ENCODE measurements at places on chromosomes 13 and 19.

GRCh38 chr19:16274447-16274846 lies 50.2 kb upstream of the KLF2 start:
- DNase-seq: no peak

GRCh38 chr19:1690699-1691307 lies 38.4 kb upstream of the TCF3 start:
- no peak for DNase-seq

- DNase-seq: peak; percentile 55
Observed at GRCh38 chr19:55454787-55455243, 6.6 kb downstream of the ISOC2 start.

- DNase-seq: peak; percentile 97
Observed at GRCh38 chr19:27793644-27794493, 1419.1 kb downstream of the UQCRFS1 start.

- no peak for DNase-seq
Observed at GRCh38 chr19:29266001-29266400, 53.0 kb upstream of the UQCRFS1 start.

DNA sequence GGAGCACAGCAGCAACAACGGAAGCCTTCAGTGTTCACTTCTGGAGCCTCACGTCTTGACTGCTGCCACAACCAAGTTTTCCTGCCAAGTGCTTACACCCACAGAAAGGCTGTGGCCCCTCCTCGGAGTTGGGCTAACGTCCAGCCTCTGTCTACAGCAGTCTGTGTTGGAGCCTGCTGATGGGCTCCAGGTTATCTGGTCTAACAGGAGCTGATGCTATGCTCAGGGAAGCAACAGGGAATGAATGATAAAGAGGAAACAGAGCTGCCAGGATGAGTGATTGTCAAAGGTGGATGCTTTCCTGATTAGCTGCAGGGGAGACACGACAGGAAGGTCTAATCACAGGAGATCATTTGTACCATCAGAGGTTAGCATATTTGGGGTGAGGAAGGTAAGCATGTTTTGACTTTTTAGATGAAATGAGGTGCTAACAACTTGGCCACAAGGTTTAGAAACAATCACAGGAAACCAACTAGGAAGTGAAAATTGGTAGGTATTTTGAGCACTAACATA lies 53.8 kb upstream of the RCBTB2 start:
- no peak for DNase-seq

DNA sequence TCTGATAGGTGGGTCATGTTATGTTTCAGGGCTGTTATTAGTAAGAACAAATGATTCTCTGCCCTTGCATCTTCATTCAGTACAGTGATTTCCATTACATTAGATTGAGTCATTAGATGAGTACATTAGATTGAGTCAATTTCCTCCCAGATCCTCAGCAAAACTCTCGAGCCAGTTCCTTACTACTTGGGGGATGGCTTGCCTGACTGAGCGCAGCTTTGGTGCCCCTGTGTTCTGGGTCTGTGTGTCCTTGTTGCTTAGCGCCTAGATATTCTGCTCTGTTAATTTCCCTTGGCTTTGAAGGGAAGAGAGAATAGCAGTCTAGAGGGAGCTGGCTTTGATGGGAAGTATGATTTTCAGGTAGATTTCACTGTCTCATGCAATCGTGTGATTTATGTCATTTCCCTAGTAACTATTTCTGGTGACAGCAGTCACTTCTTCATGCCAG lies 19.1 kb upstream of the SCEL start:
- no peak for DNase-seq

DNA sequence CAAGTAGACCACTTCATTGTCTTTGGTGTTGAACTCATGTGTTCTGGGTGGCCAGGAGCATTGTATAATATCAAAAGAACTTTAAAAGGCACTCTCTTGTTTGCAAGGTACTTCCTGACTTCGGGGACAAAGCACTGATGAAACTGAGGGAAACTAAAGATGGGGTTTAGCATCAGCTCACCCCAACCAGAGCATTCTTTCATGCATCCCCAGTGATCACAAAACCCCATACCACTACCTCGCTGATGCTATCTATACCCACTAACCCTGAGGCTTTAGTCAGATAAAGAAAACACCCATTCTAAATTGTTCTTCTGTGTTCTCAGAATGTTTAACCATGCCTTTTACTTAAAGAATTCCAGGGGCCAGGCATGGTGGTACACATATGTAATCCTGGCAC lies 94.5 kb upstream of the DOCK9 start:
- no peak for DNase-seq

GRCh38 chr13:105159841-105160240 lies 1375.6 kb downstream of the EFNB2 start:
- no peak for DNase-seq

GRCh38 chr19:325937-326565 lies 18.5 kb downstream of the MIER2 start:
- DNase-seq: peak; percentile 36

- DNase-seq: no peak
Observed at GRCh38 chr19:15613338-15613737, 1.7 kb upstream of the CYP4F8 start.

- no peak for DNase-seq
Observed at GRCh38 chr19:11942843-11943108, 17.9 kb downstream of the ZNF700 start.

DNA sequence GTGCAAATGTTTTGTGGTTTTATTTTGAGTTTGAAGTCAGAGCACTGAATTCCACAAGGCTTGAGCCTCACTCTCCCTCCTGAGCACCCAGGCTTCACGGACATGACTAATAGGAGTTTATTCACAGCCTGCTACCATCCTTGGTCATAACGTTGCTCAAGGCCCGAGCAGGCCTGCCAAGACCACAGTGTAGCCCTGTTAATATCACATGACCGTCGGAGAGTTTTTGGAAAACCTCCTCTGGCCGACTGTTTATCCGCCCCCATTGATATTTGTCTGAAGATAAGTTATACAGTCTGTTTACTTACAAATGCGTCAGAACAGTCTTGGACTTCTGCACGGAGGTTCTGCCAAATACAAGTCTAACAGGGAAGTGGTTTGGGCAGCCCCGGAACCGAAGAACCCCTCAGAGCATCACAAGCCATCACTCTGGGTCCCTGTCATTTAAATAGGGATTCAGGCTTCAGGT lies 89.9 kb downstream of the COL4A2 start:
- peak; percentile 84 for DNase-seq

DNA sequence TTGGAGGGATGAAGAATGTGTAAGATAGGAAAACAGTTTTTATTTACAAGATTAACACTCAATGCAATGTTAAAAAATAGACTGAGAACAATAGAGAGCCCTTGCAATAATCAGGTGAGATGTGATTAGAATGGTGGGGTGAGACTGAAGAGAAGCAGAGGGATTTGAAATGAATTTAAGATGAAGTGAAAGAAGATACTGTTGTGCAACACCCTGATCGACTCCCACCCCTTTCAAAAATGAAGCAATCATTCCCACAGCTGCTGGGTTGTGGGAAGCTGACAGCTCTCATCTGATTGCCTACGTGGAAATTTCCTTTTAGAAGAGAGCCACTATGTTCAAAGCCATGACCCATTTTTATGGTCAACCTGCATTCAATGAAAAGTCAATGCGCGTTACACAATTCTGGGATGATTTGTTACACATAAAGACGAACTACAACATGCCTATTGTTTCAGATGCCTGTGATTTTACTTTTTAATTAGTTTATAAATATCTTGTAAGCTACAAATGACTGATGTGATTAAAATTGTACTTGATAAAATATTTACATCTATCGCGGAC lies 1374.8 kb downstream of the PCDH9 start:
- DNase-seq: no peak

DNA sequence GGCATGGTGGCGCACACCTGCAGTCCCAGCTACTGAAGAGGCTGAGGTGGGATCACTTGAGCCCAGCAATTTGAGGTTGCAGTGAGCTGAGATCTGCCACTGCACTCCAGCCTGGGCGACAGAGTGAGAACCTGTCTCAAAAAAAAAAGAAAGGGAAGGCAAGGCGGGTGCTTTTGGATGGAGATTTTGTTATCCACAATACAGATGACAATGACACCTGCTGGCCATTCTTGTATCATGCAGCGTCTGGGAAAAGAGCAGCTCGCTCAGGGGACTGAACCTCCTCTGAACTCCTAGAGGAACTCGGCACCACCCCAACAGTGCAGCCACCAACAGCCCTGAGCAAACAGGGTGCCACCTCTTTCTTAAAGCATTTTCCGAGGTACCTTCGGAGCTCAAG lies 22.8 kb downstream of the HAUS8 start:
- DNase-seq: no peak

- no peak for DNase-seq
Observed at GRCh38 chr19:4707956-4708650, 15.5 kb downstream of the DPP9 start.

- DNase-seq: no peak
Observed at GRCh38 chr19:15680478-15681322, 7.8 kb downstream of the CYP4F12 start.

DNA sequence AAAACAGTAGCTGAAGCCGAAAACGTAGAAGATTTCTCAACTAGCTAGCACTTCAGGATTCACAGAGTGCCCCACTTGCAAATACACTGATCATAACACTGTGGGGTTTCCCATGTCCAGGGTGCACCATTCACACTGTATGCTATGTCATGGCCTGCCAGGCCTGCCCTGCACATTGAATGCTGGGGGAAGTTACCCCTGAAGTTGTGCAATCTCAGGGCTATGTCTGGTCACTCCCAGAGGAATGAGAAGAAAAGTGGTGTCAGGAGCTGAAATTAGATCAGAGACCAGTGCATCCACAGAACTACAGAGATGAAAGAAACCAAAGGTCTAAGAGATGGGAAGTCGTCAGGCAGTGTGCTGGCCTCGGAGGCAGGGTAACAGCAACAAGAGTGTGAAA lies 196.8 kb downstream of the RAP2A start:
- DNase-seq: no peak

DNA sequence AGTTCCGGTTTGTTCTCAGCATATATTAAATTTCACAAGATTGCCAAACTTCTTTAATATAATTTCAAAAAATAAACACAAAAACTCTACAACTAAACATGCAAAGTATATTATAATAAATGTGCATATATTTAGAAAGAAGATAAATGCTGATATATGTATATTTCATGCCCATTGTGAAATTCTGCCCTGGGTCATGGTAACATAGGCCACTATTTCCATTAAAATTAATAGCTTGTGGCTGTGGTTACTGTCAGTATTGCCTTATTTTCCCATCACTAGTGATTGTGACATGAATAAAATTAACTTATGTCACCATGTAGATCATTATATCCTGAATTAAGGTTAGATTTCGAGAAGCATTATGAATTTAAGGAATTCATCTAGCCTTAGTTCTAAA lies 410.9 kb downstream of the DACH1 start:
- no peak for DNase-seq

- DNase-seq: no peak
Observed at GRCh38 chr13:95480131-95480545, 72.4 kb upstream of the CLDN10 start.

DNA sequence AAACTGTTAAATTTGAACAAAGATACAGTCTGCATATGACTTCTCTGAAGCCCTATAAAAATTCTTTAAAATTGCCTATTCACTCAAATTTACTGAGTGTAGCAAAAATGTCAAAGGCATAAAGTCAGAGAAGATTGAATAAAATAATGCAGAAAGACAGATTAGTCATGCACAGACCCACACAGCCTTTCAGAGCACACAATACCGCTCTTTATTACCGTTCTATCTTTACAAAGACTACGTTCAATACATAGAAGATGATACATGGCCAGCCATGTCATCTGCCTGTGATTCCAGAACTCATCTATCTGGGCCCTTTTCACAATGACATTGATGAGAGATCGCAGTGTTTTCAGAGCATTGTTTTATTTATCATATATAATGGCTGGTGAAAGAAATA lies 107.2 kb downstream of the URI1 start:
- DNase-seq: no peak

GRCh38 chr13:93045836-93046235 lies 180.8 kb upstream of the GPC6 start:
- no peak for DNase-seq

DNA sequence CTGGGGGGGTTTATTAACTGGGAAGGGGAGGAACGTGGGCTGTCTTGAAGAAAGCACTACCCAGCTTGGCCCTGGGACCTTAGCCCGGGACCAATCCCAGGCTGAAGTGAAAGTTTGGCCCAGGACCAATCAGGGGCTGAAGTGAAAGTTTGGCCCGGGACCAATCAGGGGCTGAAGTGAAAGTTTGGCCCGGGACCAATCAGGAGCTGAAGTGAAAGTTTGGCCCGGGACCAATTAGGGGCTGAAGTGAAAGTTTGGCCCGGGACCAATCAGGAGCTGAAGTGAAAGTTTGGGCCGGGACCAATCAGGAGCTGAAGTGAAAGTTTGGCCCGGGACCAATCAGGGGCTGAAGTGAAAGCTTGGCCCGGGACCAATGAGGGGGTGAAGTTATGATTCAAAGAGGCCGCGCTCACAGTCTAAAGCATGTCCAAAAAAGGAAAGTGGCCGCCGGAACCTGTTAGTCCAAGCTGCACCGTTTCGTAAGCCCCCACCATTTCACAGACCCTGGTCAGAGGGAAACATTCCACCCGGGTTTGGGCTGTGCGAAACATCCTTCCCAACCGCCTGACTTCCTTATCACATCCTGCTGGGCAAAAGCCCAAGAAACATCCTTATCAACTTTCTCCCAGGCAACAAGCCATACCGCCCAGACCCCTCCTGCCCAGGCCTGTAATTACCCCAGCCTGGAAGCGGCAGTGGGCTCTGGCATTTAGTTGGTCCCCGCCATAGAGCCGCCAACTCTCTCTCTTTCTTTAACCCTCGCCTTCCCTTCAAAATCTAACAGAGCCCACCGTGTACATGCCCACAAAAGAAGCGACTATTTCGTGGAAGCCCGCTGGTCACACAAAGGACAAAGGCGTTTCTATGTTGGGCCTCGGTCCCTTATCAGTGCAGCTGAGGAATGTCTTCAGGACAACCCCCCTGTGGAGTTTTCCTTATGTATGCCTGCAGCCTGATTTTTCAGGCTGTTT lies 1.1 kb downstream of the ZNF850 start:
- DNase-seq: peak; percentile 63

GRCh38 chr19:5580161-5580571 lies 12.4 kb upstream of the TINCR start:
- DNase-seq: no peak

DNA sequence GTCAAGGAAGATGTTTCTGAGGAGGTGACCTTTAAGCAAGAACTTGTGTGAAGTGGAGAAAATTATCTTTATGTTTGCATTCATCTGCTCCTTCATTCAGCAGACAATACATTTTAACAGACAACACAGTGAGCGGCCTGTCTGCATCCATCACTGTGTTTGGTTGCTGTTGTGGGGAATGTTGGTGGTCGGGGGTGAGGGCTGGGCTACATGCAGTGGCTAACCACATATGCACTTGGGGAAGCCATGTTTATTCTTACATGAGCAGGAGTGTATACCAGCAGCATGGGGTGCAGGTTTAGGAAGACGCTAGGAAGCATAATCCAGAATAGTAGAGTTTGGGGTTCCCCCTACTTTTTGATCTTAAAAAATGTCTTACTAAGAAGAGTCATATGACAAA lies 66.4 kb downstream of the DHRS12 start:
- no peak for DNase-seq

- DNase-seq: no peak
Observed at GRCh38 chr19:57830071-57830602, at the start of gene ZNF587B. ZNF587B (plus strand) TSS chr19:57830299; CDS start chr19:57830529, 230 bp downstream.

Data from RWPE2 (cell line).